ENCODE measurements at places on chromosomes 5 and 9.
A peak's percentile ranks its signal among the peaks of the same experiment; 100 is the strongest.

DNA sequence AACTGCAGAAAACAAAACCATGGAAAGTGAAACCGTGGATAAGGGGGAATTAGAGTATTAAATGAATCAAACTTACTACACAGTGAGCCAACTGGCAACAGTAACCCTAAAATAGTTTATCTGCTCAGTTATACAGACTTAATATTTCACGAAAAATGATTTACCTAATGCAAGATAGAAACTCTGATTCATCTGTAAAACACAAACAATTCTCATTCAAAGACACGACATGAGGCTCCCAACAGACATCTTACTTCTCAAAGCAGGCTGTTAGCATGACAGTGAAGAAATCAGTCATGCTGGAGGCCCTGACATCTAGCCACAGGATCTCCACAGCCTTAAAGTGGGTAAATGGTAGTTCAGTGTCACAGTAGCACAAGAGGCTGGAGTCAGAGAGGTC lies 131.2 kb downstream of the FBN2 start:
- DNase-seq: no peak

GRCh38 chr9:116276196-116276493 lies 122.6 kb downstream of the PAPPA start:
- no peak for DNase-seq

- DNase-seq: no peak
Measured at GRCh38 chr5:175819090-175819425, 52.3 kb upstream of the CPLX2 start.

- no peak for DNase-seq
Measured at GRCh38 chr9:133888048-133888808, 103.9 kb downstream of the VAV2 start.

DNA sequence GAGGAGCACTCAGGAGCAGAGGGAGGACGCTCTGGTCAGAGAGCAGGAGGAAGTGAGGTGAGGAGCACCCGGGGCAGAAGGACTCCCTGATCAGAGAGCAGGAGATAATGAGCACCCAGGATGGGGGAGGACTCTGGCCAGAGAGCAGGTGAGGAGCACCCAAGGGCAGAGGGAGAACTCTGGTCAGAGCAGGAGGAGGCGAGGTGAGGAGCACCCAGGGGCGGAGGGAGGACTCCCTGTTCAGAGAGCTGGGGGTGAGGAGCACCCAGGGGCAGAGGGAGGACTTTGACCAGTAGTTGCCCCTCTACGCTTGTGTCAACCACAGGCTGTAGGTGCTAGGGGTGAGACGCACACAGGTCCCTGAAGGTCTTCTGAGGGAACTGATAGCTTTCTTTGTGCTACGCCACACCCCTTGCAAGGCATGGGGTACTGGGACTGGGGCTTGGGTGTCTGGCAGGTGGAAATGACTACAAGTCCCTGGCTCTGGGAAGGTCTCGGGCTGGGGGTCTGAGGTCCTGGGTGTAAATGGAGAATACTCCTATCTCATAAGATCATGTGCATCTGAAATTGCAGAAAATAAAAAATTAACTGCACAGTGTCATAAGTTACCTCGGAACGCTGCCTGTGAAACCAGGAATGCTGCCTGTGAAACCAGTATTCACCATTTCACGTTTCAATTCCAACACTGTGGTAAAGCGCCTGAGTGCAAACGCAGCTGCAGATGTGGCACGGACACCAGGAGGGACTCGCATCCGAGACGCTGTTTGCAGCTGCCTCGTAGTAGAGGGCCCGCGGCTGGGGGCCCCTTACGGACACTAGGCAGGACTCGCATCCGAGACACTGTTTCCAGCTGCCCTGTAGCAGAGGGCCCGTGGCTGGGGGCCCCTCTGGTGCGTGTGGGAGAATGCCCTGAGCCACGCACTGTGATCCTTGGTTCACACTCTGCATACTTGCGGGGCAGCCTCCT lies 27.0 kb upstream of the SLC6A3 start:
- no peak for DNase-seq

DNA sequence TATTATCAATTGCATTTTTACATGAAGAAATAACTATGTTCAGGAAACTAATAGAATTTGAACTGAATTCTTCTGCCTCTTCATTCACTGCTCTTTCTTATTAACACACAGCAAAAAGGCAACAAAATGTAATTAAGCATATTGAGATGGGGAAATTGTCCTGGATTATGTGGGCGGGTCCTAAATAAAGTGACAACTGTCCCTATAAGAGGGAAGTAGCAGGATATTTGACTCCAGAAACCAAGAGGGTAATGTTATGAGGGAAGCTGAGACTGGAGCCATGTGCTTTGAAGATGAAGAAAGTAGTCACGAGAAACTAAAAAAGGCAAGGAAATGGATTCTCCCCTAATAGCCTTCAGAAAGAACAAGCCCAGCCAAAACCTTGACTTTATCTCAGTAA lies 311.2 kb upstream of the PIK3R1 start:
- peak; percentile 76 for DNase-seq

- DNase-seq: peak; percentile 64
Measured at GRCh38 chr9:87796196-87796595, 70.3 kb downstream of the CTSL start.

GRCh38 chr5:43041110-43041668 lies 1.1 kb upstream of the ANXA2R start:
- no peak for DNase-seq

DNA sequence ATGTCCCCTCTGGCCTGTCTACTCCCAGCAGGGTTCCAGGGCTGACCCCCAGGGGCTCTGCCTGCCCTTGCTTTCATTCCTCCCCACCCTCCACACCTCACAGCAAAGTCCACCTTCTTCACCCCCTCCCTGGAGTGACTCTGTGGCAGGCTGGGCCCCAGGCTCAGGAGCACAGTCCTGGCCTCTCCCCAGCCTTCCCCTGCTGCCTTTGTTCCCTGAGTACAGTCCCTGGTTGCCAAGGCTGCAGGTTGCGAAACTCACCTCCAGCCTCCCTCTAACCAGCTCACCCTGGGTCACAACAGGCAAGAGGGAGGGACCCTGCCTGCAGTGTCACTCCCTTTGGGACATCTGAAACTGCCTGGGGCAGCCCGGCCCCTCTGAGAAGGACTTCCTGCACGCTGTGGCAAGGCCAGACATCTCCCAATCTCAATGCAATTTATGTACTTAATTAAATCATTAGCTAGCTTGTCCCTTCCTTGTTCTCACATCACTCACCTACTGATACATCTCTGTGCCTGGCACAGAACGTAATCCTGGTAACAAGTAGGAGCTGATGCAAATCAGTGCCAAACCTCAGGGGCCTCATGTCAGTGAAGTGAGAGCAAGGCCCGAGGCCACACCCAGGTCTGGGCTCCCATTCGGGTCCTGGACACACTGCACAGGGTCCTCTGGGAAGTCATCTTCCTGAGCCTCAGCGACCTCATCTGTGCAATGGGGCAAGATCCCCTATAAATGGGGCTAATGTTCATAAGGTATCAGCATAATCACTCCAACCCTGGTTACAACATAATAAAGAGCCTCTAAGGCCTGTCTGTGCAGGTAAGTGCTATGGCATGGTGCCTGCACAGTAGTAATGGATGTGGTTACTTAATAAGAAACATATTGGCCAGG lies 27.3 kb upstream of the TRIM14 start:
- DNase-seq: peak; percentile 85

DNA sequence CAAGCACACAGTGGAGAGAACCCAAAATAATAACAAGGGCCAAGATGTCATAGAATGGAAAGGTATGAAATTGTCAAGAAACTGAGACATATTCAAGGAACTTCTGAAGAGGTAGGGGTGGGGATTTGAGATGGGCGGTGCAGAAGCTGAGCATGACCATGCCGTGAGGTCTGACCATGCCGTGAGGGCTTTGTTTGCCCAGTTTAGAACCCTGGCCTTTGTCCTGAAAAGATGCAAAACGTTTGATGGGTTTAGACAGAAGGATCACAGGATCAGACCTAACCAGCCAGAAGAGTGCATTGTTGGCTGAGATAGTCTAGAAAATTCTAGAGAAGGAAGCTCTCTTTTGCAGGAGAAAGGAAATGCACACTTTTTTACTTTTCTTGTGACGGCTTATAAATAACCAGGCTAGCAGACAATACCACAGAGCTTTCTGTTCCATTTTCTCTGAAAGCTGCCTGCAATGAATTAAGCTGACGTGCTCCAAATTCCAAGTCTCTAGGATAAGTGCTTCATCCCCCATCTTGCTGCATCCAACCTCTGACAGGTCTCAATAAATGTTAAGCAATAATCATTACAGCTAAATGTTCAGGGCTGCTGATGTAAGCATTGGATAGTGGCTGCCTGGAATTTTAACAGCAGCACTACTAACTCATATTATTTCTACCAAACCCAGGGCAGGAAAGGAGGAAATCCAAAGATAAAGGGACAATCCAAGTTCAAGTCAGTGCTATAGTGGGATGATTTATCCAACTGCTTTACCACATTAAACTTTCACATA lies 110.9 kb upstream of the IL6ST start:
- no peak for DNase-seq

DNA sequence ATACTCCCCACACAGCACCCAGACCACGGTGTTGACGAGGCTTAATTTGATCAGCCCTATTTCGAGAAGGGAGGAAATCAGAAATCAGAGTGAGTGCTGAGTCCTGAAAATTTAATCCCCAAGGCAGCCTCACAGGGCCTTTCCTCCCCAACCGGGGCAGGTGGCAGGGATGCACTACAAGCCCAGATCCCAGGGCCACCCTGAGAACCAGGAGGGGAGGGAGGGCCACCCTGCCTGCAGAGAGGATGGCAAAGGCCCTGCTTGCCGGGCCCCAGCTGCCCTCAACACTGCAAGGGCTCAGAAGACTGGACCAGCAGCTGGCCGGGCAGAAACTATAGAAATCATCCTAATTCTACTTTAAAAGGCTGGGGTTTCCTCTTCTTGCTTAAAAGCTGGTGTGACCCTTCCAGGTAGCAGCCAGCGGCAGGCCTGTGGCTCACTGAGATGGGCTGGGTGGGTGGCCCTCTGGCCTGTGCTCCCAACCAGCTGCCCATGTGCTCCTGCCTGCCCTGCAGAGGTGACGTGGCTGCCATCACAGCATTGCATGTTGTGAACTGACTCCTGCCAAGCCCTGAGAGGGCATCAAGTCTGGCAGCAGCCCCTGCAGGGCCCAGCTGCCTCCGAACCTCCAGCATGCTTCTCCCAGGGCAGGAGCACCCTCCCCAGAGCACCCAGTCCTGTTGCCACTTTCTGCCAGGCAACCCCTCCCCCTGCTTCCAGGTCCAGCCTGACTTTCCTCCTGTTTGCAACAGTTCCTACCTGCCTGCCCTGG lies 122.8 kb downstream of the ADAMTS2 start:
- DNase-seq: no peak

GRCh38 chr9:92315456-92315855 lies 9.7 kb downstream of the NOL8 start:
- DNase-seq: no peak

DNA sequence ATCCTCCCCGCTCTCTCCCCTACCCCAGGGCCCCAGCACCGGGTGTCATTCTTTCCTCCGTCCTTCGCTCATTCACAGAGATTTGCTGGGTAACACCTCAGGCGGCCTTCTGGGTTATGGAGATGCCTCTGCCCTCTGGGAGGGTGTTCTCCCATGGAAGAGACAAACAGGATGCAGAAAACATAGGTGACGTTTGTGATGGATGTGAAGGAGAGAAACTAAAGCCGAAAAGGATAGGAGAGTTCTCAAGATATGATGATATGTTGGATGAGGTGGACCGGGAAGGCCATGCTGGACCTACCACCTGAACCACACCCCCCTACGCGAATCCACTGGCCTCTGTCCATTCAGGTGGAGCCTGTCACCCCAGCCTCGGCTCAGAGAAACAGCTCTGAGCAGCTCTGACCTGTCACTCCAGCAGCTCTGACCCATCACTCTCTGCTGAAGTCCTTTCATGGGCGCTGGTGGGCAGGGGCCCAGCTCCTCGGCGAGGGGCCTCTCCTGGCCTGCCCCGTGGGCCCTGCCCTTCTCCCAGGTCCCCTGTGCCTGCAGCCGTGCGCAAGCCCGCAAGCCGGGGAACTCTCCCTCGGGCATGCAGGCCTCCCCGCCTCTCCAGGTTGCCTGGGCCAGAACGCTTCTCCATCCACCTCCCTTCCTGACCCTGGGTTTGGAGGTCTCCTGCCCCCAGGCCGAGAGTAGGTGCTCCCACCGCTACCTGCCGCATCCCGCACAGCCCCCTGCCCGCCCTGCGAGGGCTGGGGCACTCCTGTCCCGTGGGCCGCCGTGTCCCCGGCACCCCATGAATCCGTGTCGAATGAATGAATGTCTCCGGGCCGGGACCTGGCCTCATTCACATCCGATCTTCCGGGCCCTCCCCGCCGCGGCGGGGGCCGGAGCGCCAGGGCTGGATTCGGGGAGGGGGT lies 717 bp upstream of the NCS1 start:
- no peak for DNase-seq

DNA sequence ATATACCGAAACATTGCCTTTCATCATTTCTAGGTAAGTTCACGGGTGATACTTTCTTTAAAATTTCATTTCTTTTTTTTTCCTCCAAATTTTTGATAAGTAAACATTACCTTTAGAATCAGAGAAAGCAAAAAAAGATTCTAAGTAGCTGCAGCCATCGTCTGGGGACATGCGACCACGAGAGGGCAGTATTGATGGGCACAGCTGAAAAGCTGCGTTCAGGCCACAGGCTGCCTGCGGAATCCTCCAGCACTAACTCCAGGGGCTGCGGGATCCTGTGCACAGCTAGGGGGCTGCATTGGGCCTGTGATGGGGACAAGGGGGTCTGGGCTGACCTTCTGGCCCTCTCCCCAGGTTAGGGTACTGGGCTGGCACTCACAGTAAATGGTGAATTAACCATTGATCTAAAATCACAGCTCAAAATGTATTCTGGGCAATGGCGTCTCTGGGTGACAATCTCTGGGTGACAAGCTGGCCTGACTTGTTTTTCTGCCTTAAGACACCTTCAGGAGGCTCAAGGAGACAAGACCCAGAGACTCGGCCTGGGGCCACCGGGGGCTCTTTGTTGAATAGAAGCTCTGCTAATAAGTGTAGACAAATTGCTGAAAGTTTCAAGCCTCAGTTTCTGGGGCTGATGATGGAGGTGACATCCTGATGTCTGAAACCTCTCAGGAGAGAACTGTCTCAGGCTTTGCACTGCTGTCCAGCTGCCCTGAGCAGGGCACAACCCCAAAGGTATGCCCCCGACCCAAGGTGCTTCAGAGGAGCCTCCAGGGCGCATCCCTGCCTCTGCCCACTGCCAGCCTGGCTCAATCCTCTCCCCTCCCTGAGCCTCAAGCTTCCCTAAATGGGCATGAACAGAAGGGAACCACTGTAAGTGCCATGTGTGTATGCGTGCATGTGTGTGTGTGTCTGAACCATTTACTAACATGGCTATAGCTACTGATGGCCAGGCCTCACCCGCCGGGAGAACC lies 44.3 kb upstream of the SARDH start:
- DNase-seq: peak; percentile 77

DNA sequence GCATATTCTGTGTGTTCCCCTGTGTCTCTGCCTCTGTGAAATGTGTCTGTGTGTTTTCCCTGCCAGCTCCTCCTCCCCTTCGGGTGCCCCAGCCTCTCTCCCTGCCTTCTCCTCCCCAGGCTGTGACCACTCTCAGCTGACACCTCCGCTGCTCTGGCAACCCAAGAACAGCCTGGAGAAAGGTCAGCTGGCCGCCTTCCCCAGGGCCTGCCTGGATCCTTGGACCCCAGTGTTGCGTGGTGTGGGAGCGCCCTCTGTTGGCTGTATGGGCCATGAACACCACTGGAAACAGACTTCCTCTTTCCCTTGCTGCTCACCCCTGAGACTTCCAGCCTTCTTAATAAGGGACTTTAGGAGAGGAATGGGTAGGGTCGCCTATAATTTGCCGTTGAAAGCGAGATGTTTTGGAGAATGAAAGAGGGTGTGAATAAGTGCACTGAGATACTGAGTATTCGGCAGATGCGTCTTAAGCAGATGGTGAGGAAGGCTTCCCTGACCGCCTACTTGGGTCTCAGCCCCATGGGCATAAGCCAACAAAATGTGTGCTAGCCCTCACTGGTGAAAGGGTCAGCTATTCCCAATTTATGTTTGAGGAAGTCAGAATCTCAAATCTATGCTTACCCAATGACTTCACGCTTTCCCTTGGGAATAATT lies 114.9 kb upstream of the TRIM32 start:
- peak; percentile 79 for DNase-seq
